ENCODE measurements at places on chromosomes 1 and 21.

DNA sequence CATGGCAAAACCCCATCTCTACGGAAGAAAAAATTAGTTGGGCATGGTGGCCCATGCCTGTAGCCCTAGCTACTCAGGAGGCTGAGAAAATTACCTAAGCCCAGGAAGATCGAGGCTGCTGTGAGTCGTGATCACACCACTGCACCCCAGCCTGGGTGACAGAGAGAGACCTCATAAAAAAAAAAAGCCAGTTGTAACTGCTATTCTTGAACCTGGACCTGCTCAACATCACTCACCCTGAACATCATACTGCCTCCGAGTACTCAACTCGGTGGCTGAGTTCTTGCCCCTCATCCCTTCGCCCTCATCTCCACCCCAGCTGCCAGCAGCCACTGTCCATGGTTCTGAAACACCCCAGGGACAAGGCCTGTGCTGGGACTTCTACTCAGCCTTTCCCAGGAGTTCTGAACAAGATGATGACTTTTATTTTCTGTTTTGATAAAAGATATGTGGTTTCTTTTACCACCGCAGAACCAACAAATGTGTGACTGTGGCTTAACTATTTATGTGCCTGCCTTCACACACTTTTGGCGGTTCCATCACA lies 5.4 kb upstream of the DISP3 start:
- DNase-seq, result no peak

DNA sequence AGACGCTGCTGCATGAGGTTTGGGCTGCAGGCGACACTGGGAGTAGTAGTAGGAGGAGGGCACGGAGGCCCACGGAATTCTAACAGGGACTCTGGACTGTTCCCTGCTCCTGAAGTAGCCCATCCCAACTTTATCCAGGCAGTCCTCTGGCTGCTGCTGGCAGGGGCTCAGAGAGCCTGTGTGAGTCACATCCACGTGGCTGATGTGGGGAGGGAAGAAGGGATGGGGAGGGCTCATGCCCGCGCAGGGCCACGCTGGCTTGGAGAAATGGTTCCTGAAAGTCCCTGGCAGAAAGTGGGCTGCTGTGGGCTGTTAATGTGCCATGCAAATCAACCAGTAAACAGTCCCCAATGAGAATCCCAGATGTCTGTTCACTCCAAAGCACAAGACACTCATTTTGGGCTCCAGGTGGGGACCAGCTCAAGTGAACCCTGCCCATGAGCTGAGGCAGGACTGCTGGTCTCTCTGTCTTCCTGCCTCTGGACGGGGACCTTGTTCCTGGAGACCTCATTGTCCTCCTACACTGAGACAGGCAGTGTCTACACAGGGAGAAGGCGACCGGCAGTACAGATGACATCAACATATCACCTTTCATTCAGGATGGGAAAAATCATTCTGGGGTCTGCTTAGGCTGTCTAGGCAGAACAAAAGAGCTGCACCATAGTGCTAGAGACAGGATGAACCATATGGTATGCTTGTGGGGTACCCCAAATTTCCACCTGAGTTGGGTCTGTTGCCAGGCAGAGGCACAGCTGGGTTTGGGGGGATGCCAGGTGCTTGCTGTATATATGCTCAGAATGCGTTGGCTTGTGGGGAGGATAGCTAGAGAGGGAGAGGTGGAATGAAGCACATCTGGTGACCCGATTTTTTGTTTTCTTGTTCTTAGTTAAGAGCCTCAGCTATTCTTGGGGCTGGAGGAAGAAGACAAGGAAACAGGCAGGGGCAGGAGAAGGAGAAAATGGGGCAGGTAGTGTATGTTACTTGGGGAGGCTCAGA lies 57.9 kb upstream of the FMOD start:
- DNase-seq, result no peak

DNA sequence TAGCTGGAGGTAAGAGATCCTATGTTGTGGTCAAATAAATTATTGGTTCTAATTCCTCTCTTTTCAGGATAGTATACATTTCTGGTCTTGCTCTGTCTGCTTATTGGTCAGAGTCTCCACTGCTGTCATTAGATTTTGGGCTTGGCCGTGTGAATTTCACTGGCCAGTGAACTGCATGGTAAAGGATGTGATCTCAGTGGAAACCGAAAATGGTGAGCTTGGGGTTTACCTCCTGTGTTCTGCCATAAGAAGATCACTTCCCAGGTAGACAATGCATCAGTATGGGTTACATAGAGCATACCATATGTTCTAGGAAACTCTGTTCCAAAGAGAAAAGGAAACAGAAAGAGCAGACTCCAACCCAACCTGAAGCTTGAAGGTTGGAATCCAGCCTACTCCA lies 1123.3 kb upstream of the B3GALT2 start:
- DNase-seq, result no peak

- DNase-seq, result no peak
Observed at GRCh38 chr1:23224739-23225648, 7.7 kb upstream of the HTR1D start.
